Ascending aorta (tissue), 2 donors: ENCODE measurements at places on chromosomes 11 and 22.

DNA sequence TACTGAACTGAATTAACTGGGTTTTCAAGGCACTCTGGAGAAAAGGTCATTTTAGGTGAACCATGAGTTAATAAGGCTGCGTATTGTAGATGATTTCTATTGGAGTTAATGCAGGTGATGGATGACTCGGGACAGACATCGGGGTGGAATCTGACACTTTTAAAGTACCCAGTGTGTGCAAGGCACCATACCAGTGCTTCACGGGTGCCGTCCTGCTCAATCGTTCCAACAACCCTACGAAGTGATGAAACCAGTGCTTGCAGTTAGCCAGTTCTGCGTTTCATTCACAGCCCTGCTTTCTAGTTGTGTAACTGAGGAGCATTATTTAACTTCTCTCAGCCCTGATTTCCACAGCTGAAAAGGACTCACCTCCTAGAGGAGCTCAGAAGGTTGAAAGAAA, 216.5 kb downstream of the BARX2 start:
- no peak for DNase-seq

GRCh38 chr11:132846075-132846474, 686.2 kb downstream of the OPCML start:
- DNase-seq = no peak

GRCh38 chr11:26193694-26194365, 138.1 kb upstream of the ANO3 start:
- no peak for DNase-seq

GRCh38 chr11:7524462-7525235, 10.8 kb downstream of the PPFIBP2 start:
- no peak for DNase-seq

DNA sequence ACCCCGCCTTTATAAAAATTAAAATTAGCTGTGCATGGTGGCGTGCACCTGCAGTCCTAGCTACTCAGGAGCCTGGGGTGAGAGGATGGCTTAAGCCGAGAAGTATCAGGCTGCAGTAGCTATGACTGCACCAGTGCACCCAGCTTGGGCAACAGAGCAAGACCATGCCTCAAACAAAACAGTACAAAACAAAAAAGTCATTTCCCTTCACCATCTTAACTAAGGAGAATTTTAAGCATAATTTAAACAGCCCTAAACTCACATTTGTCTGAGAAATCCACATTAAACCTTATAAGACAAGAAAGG, 23.3 kb upstream of the TFIP11 start:
- DNase-seq = no peak

- DNase-seq = no peak
These were observed 270.2 kb downstream of the CTTN start for GRCh38 chr11:70668204-70669202.

DNA sequence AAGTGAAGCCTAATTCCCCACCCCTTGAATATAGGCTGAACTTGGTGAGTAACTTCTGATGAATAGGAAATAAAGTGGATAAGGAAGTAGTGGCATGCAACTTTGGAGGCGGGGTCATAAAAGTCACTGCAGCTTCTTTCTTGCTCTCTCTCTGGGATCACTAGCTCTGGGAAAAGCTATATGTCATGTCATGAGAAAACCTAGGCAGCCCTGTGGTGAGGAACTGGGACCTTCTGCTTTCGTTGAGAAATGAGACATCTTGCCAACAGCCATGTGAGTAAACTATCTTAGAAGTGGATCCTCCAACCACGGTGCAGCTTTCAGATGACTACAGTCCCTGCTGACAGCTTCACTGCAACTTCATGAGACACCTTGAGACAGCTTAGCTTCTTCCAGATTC, 15.7 kb downstream of the ZNF214 start:
- DNase-seq = no peak

GRCh38 chr11:102798012-102798746, at the start of gene MMP1:
TSS of gene MMP1 (minus strand) at chr11:102798160. CDS start at chr11:102798092, 68 bp downstream.
- no peak for DNase-seq

GRCh38 chr11:111329306-111330204, 31.2 kb downstream of the POU2AF3 start:
- DNase-seq = peak; percentile 37

DNA sequence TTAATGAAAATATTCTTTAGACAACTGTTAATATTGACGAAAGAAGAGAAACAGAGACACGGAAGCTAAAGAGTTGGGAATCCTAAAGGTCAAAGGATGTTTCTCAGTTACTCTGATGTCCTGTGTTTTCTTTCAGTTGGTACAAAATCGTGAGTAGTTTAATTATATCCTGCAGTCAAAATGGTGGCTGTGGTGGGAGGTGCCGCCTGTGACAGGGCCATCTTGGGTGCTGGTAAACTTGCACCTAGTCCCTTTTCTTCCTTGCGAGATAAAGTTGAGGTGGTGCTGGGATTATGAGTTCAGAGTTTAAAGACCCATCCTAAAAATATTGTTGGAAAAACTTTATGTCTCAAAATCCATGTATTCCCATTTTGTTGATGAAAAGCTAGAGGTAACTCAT, 2.2 kb downstream of the CECR2 start:
- DNase-seq = no peak

DNA sequence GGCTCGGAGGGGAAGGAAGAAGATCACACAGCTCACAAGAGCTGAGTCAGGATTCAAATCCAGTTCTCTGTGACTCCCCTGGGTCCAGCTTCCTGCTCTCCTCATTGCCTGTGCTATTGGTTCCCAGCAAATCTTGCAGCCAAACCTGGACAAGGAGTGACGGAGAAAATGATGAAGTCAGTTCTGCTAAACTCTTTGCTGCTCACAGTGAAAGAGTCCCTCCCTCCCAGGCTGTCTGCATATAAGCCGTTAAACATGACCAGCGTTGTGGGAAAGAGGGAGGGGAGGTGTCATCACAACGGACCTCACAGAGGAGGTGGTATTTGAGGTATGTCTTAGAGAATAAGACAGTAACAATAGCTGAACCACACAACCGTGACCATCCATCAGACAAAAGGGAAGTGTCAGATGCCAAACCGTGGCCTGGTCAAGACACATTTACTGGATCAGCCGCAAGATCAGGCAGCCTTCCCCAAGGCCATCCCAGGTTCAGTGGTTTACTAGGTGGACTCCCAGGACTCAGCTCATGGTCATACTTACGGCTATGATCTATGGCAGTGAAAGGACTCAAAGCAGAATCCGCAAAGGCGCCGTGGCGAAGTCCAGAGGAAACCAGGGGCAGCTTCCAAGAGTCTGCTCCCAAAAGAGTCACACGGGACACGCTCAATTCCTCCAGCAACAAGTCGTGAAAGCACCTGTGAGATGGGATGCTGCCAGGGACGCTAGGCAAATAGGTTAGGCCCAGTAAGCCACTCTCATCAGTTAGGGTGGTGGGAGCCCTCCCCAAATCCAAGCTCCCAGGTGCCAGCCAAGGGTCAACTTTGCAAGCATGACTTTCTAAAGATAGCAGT, 2.8 kb upstream of the CYTH4 start:
- no peak for DNase-seq

DNA sequence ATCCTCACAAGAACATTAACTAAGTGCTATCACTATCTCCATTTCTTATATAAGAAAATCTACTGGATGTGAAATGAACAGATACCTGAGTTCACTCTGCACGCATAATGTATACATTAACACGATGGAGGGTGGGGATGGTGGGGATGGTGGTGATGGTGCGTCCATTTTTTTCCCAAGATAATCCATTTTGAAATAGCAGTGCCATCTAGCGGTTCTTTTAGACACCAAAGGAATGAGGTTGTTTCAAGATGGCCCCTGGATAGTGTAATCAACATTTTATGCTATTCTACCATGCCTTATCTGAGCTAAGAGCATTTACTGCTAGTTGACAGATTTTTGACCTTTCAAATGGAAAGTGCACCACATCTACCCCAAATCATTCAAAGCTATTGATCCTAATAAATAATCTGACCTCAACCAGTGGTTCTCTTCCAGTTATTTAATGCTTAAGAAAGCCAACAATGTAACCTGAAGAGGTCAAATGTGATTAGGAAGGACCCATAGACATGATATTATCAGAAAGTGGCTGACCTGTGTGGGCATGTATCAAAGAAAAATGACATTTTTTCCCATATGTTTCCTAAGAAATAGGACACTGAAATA, 714.7 kb upstream of the TENM4 start:
- DNase-seq = no peak

DNA sequence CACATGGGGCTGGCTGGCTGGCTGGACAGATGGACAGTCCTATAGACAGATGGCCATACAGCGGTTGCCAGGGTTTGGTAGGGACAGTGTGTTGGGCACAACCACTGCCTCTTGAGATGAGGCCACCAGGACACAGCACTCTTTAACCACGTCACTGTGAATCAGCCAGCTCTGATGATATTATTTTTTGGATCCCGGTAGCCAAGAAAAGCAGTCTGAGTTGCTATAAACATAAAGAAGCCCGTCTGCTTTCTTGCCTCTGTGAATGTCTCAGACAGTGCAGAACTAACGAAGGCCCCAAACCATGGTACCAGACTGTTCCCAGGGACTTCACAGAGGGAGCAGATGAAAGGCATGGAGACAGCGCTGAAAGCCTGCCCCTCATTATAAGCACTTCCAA, 115.9 kb upstream of the CSNK2A3 start:
- DNase-seq = no peak

- no peak for DNase-seq
These were observed 19.1 kb upstream of the OOSP1 start for GRCh38 chr11:59918987-59919589.

DNA sequence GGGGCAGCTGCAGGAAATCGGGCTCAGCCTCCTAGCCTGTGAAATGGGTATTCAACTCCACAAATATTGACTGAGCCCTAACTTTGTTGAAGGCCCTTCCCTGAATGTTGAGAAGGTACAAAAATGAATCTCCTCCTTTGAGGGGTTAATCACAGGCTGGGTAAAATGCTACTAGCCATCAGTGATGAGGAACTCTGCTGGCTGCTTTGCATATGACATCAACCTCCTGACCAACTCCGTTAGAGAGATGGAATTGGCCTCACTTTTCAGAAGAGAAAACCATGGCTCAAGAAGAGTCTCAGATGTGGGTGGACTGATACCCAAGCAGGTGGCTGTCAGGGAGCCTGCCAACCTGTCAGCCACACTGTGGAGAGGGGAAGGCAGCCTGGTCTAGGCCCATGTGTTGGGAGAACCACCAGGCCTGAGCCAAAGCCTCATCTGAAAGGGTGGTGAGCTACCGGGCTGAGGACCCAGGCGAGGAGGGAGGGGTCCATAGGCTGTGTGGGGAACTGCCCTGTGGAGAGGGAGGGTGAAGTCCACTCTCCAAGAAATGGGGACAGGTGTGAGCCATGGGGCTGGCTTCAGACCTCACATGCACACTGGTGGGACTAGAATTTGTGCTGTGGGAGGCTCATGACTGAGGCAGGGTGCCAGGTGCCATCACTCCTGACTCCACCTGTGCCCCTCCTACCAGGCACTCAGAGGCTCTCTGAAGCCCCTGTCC, 11.8 kb downstream of the CDCA5 start:
- DNase-seq = no peak

DNA sequence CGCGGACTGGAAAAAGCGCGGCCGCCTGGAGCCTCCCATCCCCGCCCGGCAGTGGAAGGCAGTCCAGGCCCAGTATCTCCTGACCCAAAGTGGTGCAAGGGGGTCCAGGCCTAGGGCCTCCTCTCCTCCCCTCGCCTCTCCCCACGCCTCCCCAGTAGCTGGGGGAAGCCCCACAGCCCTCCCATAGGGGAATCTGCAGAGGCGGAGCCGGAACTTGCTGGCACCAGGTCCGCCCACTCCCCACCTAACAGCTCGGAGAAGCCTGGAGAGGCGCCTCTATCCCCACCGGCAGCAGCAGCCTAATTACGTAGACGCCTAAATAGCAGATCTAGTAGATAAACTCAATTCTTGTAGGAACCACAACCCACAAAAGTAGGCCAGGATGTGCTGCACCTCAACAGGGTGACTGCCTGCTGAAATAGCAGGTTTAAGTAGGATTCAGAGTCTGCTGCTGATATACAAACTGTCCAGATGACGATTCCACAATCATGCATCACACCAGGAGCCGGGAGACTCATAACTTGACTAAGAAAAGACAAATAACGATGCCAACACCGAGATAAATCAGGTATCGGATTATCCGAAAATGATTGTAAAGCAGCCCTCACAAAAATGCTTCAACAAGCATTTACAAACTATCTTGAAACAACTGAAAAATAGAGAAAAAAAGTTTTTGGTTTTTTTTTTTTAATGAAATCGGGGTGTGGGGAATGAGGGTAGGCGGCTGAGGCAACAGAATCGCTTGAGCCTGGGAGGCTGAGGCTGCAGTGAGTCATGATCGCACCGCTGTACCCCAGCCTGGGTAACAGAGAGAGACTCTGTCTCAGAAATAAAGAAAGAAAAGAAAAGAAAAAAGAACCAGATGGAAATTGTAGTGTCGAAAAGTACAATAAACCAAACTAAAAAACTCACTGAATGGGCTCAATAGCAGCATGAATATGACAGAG, 11.4 kb upstream of the BRD1 start:
- no peak for DNase-seq

DNA sequence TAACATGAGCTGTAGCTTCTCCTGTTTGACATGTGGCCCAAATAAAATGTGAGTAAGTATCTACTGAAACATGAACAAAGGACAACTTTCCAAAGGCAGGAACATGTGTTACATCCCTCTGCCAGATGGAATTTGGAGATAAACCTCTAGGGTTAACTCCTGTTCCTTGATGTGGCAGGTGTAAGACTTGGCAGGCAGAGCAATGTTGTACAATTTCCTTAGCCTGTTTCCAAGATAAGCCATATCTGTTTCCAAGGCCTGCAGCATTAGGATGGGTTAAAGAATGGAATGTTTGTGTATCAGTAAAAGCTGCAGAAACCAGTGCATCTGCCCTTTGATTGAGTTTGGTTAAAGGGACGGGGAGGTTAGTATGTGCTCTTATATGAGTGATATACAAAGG, 8.8 kb upstream of the DNAJB13 start:
- DNase-seq = no peak

- DNase-seq = no peak
These were observed 8.4 kb downstream of the UCP3 start for GRCh38 chr11:74000307-74001133.

DNA sequence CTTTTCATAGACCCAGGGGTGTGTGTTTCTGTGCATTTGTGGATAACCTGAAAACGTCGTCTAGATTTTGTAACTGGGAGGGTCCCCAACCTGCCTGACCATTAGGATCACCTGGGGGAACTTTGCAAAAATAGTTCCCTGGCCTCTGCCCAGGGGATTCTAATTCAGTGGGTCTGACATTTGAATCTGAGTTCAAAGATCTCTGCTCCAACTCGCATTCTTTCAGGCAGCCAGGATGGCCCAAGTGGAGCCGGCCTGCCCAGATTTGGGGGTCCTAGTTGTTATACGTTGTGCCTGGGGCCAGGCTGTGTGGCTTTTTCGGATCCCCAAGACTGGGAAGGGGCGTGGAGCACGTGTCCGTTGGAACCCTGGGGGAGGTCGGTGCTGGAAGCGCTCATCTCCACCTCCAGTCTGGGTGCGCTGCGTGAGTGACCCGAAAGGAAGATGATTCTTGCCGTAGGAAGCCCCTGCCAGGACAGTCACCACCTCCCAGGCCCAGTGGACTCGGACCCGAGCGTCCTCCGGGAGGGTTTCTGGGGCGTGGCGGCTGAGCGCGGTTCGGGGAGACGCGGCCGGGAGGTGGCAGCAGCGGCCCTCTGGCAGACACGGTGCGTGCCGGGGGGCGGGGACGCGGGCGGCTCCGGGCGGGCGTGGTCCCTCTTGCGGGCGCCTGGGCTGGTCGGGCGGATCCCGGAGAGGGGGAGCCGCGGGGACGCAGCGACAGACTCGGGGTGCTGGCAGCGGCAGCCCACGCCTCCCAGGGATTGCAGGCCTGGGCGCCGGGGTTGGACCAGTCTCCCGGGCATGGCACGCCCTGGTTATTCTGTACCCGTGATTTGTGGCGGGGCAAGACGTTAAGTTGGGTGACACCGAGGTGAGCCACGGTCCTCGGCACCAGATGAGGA, 29.2 kb upstream of the PLET1 start:
- no peak for DNase-seq

- DNase-seq = peak; percentile 80
These were observed 267.2 kb downstream of the TENM4 start for GRCh38 chr11:79173615-79174014.
